ENCODE measurements at places on chromosomes 16 and 17.

DNA sequence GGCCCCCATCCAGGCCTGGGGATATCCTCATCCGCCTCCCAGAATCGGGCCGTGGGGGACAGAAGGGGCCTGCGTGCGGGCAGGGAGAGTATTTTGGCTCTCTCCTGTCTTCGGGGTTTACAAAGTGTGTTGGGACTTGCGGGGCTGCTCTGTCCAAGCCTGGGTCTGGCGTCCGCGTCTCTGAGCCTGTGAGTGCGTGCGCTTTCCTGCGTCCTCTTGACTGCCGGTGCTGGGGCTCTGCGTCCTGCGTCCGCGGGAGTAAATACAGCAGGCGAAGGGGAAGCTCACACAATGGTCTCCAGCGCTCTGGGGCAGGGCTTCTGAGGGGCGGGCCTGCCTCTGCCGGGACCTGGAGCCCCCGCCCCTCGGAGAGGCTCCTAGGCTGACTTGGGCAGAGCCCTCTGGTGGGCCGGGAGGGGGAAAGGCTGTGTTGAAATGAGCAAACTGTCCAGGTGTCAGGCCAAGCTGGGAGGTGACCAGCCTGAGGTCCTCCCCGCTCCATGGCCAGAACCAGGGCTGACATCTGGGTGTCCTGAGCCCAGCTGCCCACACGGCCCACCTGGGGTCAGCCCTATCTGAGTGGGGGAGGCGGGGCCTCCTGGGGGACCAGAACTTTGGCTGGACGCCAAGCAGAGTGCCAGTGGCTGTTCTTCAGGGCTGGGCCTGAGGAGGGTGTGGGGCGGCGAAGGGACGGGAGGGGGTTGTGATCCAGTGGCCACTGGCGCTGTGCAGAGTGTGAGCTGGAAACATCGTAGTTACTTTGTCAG, 233.6 kb downstream of the SEC14L1 start:
- DNase-seq, result peak; percentile 80

GRCh38 chr17:55426851-55427586, 5.4 kb upstream of the MMD start:
- no peak for DNase-seq

DNA sequence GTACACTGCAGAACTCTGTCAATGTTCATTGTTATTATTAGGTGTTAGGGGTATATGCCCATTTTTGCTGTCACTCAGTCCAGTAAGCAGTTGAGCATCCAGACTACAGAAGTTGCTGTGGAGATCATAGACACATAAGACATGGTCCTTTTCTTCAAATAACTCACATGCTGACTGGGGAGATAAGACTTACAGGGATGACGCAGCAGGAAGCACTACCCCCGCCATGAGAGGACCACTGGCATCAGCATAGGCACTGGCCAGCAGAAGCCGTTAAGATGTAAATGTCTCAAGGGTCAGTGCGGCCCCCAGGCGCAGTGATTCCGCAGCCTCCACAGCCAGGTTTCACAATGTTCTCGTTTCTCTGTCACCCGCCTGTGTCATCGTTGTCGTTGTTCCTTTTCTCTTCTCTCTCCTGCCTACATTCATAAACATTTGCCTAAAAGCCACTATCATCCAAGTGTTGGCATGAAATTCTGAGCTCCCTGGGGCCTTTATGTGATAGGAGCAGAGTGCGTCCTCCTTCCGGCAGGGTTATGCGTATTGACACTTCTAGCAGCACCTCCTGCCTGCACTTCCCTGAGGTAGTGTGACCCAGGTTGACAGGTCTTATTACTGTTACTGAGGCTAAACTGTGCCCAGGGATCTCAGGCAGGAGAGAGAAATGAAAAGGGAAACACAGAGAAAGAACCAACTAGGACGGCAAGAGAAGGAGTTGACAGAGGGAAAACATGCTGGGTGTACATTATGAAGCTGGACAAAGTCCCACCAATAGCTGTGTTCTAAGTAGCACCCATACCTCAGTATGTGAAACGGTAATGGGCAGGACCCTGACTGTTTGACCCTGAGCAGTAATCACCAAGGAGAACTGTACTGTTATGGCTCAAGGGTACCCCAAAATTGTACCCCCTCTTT, 17.9 kb downstream of the TANGO6 start:
- DNase-seq, result no peak

GRCh38 chr17:3845291-3845620, 790 bp downstream of the NCBP3 start:
- DNase-seq, result no peak

DNA sequence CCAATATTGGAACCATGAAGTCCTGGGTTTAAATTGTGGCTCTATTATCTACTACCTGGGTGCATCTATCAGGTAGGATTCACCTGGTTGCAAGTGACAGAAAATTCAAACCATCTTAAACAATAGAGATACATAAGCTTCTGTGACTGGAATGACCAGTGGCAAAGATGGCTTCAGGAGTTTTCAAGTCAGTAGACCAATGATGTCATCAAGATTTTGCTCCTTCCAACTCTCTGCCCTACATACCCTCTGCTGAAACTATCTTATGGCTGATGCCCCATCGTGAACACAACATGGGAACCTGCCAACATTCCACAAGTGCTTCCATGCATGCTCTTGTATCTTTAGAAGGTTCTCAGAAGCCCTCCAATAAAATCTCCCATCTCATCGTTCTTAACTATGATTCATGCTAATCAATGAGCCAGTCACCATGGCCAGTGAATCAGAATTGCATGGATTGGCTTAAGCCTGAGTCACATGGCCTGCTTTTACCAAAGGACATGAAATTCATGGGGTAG, 180.9 kb downstream of the GRIN2A start:
- no peak for DNase-seq

- DNase-seq, result no peak
Measured at GRCh38 chr17:71849783-71850768, 270.7 kb upstream of the SOX9 start.

All from activated T-cell treated with anti-CD3 and anti-CD28 coated beads, Interleukin-2, amount 50 U/mL, for 24 hours (primary cell).